ENCODE measurements at places on chromosomes 16 and 17. TPM values are rescaled to one million over a fixed set of nuclear protein-coding genes. Genes with fewer than 3 reads are reported as not detected.

- H3K27me3 ChIP-seq = no peaks in the 10 kb centered on the region
- H3K4me1 ChIP-seq = peaks cover 6% of the 10 kb centered on the region
- peak overlapping the region; percentile 80 for H3K27ac ChIP-seq
- no peak overlapping the region for H3K4me3 ChIP-seq
- H3K36me3 ChIP-seq = no peaks in the 10 kb centered on the region
Observed at GRCh38 chr17:20085283-20085845, 76.2 kb downstream of the SPECC1 start.

GRCh38 chr16:75390926-75391653, 42.2 kb downstream of the CFDP1 start:
- no peaks in the 10 kb centered on the region for H3K27me3 ChIP-seq
- peaks cover 36% of the 10 kb centered on the region for H3K36me3 ChIP-seq
- no peak overlapping the region for H3K4me3 ChIP-seq

DNA sequence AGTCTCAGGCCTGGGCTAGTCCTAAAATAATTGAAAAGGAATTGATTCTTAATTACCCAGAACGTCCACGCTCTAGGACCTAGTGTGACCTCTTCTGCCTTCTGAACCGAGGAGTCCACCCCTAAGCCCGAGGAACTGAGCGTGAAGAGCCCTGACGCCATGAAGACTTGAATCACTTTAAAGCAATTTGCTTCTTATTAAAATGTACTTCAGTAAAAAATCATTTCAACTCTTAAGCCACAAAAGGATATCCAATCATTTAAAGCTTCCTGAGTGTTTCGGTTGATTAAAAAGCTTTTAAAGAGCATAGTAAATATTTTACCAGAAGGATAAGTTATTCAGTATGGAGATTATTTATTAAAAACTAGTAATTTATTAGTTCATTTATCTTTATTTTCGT, 11.6 kb downstream of the HSBP1 start:
- H3K4me1 ChIP-seq = no peaks in the 10 kb centered on the region
- no peaks in the 10 kb centered on the region for H3K27me3 ChIP-seq
- H3K36me3 ChIP-seq = no peaks in the 10 kb centered on the region
- no peak overlapping the region for H3K27ac ChIP-seq
- no peak for DNase-seq
- no peak overlapping the region for H3K4me3 ChIP-seq

The RNF227 gene
- total RNA-seq = not detected

The PIRT gene
- total RNA-seq = not detected

DNA sequence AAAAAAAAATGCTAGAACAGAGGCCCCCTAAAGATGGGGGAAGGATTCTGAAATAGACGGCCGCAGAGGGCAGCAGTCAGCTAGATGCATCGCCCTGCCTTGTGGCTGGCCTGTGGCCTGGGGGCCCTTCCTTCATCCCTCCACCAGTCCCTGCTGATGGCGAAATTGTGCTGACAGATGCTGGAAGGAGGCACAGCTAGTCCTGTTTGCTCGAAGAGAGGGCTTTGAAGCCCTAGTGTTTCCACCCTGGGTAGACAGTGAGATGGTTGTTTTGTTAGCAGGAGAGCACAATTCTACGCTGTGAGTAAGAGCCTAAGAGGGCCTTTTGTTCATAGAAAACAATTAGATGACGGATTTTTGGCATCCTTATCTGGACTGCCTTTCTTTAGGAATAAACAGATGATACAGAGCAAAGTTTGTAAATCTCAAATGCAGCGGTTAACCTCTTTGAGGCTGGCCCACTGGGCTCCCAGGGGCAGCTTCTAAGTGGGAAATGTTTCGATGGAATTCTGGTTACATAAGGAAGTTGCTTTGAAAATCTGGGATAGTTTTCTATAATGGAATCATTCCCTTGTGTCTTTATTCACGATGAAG, 23.0 kb downstream of the VPS35L start:
- H3K27me3 ChIP-seq = no peaks in the 10 kb centered on the region
- H3K4me1 ChIP-seq = no peaks in the 10 kb centered on the region
- no peak for DNase-seq
- H3K27ac ChIP-seq = no peak overlapping the region
- H3K36me3 ChIP-seq = peaks cover 2% of the 10 kb centered on the region

DNA sequence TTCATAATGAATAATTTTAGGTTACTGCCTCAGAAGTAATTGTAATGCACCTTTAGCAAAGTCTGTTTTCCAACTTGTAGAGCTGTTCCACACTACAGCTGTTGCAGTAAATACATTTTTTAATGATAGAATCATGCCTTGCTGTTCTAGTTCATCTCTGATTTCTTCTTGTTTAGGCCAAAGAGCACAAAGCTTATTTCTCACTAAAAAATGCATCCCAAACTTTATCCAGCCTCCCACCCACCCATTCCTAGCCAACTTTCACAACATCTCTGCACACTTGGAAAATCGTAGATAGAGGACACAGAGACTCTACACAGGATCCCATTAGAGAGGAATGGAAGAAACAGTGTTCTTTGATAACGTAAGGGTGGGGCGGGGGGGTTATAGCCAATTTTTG, 252.2 kb upstream of the DYNLRB2 start:
- DNase-seq = no peak
- no peaks in the 10 kb centered on the region for H3K4me1 ChIP-seq
- H3K27ac ChIP-seq = no peak overlapping the region
- no peak overlapping the region for H3K4me3 ChIP-seq

DNA sequence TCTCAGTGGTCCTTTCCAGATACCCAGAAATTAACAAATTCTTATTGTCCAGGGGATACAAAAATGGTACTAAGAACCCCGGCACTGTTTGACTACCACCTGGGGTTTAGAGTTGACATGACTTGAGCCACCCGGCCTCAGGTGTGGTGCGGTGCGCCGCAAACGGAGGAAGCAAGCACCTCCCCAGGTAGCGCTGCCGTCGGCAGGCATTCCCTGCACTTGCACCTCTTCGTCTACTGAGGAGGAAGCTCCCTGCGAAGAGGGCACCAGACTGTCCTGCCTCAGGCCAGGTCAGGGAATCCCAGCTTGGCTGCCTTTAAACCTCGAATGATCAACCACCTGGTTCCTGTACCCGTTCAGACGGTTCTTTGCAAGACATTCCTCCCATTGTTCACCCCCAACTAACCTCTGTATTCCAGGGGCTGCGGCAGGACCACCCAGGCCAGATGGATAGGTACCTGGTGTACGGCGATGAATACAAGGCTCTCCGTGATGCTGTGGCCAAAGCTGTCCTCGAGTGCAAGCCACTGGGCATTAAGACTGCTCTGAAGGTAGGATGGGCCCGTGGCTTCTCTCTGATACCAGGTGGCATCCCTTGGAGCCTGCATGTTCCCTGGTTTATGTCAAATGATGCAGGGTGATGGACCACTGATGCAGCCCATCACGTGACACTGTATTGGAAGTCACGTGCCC, 40.8 kb upstream of the ENDOV start:
- no peaks in the 10 kb centered on the region for H3K27me3 ChIP-seq
- peaks cover 5% of the 10 kb centered on the region for H3K36me3 ChIP-seq
- H3K4me3 ChIP-seq = no peak overlapping the region
- H3K4me1 ChIP-seq = no peaks in the 10 kb centered on the region
- no peak for DNase-seq

The TBC1D28 gene
- not detected for total RNA-seq

DNA sequence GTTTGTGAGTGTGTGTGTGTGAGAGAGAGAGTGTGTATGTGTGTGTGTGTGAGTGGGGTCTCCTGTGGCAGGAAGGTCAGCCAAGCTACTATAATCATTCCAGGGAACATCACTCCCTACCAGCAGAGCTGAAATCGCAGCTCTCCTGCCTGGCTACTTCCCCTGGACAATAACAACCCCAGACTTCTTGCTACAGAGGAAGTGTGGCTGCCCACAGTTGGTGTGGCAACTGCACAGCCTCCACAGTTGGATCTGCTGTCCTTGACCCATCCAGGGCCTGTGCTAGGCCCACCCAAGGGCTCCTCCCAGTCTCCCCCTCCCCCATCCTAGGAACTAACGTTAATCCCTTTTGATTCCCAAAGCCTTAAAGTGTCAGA, 1.5 kb downstream of the SLC13A5 start:
- no peak overlapping the region for H3K27ac ChIP-seq
- no peaks in the 10 kb centered on the region for H3K4me1 ChIP-seq
- H3K36me3 ChIP-seq = no peaks in the 10 kb centered on the region
- no peak overlapping the region for H3K4me3 ChIP-seq

The FBXW10 gene
- total RNA-seq = 0.29 TPM

The ZNF469 gene
- total RNA-seq = 0.05 TPM

The ZP2 gene
- total RNA-seq = not detected

GRCh38 chr16:29745853-29746345, at the start of gene C16orf54:
Gene C16orf54, minus strand, starts transcription at chr16:29745990. Its CDS starts 1,039 bp downstream, at chr16:29744951.
- H3K27me3 ChIP-seq = no peaks in the 10 kb centered on the region
- H3K4me3 ChIP-seq = peak within 1 kb of the TSS; percentile 28
- H3K4me1 ChIP-seq = no peaks in the 10 kb centered on the region
- H3K36me3 ChIP-seq = no peaks in the 10 kb centered on the region
- DNase-seq = peak; percentile 40
- H3K27ac ChIP-seq = no peak within 1 kb of the TSS

DNA sequence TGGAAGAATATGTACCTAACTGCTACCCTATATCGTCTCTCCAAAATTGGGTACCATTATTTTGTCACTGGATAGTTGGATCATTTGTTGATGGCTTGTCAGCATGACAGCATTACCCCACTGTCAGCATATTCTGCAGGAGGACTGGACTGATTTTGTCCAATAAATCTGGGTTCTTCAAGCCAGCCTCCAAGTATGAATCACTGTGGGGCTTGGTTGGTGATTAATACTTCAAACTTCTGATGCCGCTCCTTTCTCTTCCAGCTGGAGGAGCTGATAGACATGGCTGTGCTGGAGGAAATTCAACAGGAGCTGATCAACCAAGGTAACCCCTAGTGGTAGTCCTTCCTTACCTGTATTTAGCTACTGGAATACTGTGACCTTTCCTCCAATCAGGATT, 2.5 kb downstream of the RPAIN start:
- no peak for DNase-seq
- peaks cover 59% of the 10 kb centered on the region for H3K36me3 ChIP-seq
- no peaks in the 10 kb centered on the region for H3K27me3 ChIP-seq
- no peak overlapping the region for H3K4me3 ChIP-seq
- H3K27ac ChIP-seq = no peak overlapping the region

GRCh38 chr16:56848029-56848936, 16.7 kb upstream of the SLC12A3 start:
- peaks cover 5% of the 10 kb centered on the region for H3K4me1 ChIP-seq
- H3K27me3 ChIP-seq = no peaks in the 10 kb centered on the region
- no peak overlapping the region for H3K4me3 ChIP-seq
- peaks cover 13% of the 10 kb centered on the region for H3K36me3 ChIP-seq
- H3K27ac ChIP-seq = no peak overlapping the region

The EDC4 gene
- 58.9 TPM for total RNA-seq

DNA sequence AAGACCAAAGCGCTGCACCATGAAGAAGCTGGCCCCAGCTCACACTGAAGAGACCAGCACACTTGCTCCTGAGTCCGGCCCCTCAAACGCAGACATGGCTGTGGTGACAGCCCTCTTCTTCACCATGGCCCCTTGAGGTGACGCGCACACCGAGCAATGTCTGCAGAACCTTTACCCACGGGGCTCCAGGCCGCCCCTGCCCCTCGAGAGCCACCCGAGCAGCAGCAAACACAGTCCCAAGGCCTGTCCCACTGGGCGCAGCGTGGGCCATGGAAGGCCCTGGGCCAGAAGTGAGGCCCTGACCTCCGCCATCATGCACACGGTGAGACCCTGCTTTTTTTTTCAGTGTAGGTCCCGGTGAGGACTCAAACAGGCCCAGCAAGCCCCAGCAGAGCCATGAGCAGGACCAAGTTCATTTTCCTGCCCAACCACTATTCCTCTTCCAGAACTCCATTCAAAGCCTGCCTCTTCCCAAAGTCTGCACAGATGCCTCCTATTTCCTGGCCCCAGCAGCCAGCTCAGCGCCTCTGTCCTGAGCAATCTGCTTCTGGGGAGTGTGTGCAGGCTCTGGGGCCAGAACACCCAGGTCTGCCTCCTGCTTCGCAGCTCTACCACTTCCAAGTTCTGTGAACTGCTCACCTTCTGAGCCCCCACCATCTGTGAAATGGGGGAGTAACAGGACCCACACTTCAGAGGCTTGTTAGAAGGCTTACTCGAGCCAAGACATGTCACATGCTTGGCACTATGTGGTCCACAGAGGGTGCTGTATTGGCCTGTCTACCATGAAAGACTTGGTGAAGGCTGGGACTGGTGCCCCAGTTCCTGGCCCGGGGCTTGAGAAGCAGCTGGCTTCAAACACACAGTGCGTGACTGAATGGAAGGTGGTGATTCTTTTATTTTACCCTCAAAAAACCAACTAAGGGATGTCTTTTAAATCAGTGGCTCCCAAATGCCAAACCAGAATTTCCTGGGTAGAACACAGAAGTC, 35.7 kb upstream of the GSG1L start:
- no peaks in the 10 kb centered on the region for H3K4me1 ChIP-seq
- no peaks in the 10 kb centered on the region for H3K36me3 ChIP-seq
- H3K4me3 ChIP-seq = no peak overlapping the region

GRCh38 chr17:8941520-8941919, 24.0 kb downstream of the PIK3R5 start:
- H3K4me1 ChIP-seq = no peaks in the 10 kb centered on the region
- no peaks in the 10 kb centered on the region for H3K27me3 ChIP-seq
- no peak overlapping the region for H3K27ac ChIP-seq
- DNase-seq = no peak
- no peaks in the 10 kb centered on the region for H3K36me3 ChIP-seq
- no peak overlapping the region for H3K4me3 ChIP-seq

DNA sequence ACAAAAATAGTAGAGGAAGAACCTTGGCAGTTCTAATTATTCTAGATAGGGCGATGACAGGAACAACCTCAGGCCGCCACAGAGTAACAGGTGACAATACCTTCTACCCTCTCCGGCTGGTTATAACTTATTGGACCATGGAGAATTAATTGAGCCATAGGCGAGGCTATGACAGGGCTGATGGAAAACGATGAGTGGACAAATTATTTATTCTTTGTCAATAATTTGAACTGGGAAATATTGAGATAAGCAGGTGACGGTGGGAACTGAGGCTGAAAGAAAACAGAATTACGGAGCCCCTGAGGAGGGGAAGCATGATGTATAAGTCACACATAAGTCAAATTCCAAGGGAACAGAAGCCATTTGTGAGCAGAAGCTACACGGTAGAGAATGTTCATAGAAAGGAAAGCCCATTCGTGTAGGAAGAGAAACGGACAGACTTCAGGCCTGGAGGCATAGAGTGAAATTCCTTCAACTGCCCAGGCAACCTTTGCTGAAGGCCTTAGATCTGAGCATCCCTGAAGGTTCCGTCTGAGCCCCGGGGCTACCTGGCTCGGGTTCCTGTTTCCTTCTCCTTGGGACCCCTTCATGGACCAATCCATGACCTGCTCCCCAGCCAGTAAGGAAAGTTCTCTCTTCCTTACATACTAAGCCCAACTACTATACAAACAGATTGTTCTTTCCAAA, 158.1 kb downstream of the MAP2K4 start:
- DNase-seq = no peak
- no peaks in the 10 kb centered on the region for H3K4me1 ChIP-seq
- H3K27me3 ChIP-seq = no peaks in the 10 kb centered on the region
- no peak overlapping the region for H3K4me3 ChIP-seq

- H3K27ac ChIP-seq = peak overlapping the region; percentile 99
- H3K36me3 ChIP-seq = no peaks in the 10 kb centered on the region
- no peaks in the 10 kb centered on the region for H3K27me3 ChIP-seq
- peak overlapping the region; percentile 92 for H3K4me3 ChIP-seq
Observed at GRCh38 chr17:42608305-42609181, 631 bp downstream of the RETREG3 start.

The CD7 gene
- 1.7 TPM for total RNA-seq

GRCh38 chr16:2966808-2967191, 2.3 kb upstream of the PAQR4 start:
- H3K4me1 ChIP-seq = peaks cover 16% of the 10 kb centered on the region
- H3K27me3 ChIP-seq = peaks cover 65% of the 10 kb centered on the region

Data from gastrocnemius medialis (tissue), 4 donors.